ENCODE measurements at places on chromosomes 6 and 20.

DNA sequence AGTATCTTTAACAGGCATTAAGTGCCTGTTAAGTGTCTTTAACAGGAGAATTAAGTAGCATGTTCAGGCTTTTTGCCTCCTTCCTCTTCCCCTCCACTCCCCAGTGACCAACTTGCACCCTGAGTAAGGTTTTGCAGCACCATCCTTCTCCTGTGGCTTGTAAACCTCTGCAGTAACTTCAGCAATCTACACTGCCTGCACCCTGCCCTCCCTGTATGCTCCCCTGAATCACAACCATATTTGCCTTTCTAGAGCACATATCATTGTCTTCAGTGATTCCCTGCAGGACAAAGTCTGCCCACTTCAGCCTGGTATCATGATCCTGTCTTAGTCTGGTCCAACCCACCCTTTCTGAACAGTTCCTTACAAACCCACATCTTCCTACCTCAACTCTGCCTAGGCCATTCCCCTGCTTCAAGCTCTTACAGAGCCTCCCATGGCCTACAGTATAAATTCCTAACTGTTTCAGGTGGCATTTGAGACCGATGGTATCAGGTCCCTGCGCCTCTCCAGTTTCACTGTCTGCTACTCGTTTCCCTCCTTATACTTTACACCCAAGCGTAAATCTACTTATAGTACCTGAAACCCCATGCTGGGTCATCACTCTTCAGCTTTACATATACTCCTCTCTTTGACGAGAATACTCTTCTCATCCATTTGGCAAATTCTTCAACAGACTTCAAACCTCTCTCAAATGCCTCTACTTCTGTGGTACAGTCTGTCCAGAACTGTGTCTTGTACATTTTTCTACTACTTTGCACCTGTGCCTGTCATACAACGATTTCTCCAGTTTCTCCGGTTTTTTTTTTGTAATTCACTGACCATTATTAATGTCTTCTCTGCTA lies 69.8 kb downstream of the ZHX3 start:
- no peak for DNase-seq

DNA sequence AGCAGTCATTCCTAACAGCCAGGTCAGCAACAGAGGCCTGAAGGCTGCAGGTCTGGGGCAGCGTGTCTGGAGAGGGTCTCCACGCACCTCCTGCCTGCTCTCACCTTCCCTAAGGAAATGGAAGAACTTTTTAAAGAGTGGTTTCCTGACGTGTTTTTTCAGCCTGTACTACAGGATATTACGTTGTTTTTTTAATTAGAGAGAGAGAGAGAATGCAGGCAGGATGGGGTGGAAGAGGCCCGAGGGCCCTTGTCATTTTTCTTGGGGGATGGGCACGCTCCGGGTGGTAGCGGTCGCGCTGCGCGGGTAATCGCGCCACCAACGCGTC lies 2.1 kb downstream of the DLL1 start:
- no peak for DNase-seq

DNA sequence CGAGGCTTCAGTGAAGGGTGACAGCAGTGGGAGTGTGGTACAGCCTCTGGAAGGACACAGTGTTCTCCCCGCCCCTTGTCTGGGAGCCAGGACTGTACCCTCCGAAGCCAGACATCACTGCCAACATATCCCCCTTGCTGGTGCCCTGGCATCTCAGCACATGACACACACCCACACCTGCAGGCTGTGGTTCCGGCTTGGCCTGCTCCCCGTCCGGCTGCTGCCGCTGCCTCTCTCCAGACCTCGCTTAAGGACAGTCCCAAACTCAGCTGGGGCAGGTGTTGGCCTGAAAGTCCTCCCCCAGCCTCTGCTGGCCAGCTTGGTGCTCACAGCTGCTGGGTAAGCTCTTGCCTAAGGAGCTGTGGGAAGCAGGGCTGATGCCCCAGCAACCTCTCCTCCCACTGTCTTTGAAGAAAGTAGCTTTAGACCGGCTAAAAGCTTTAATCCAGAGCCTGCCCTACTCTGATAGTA lies 7.0 kb downstream of the EMILIN3 start:
- DNase-seq, result no peak

DNA sequence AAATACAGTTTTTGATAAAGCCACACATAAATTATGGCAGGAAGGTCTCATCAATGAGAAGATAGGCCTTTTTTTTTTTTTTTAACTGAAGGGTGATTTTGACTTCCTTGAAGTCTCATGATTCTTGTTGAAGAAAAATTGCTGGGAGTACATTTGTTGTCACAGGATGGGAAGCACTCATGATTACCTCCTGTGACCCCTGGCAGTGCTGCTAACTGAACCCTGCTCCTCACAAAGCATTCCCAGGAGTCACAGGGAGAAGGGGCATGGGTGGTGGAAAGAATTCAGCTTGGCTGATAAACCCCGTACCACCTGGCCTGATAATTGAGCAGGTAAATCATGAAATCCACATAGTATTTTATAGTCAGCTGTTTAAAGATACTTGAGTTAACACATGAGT lies 86.9 kb downstream of the CD109 start:
- no peak for DNase-seq

- no peak for DNase-seq
Measured at GRCh38 chr6:74447013-74447412, 751.0 kb downstream of the CD109 start.

DNA sequence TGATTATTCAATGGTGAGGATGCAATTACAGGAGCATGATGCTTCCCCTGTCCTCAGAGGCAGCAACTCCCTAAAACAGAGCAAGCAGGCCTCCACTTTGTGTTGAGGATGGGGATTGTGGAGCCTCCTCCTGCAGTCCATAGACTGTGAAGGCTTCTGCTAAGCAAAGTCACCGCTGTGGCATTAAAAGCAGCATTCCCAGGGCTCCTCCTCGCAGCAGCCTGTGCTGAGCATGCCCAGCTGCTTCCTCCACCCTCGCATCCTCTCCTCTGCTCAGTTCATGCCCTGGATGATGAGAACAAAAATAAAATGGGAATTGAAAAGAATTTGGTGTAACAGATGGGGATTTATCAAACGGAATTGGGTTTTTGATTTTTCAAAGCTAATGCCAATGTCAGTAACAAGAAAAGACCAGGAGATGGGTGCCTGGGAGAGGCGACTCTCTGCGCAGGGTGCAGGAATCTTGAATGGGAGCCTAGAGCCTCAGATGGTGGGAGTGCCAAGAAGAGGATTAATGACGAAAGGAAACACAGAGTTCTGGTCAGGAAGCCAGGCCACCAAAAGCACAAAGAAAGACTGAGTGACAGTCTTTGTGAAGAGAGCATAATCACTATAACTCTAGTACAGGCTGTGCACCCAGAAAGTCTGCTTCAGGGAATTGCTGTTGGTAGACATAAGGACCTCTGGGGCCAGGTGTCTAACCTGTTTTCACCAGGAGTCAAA lies 347.6 kb downstream of the TPBG start:
- no peak for DNase-seq

GRCh38 chr6:31038559-31038958 lies 28.3 kb downstream of the MUC22 start:
- DNase-seq, result no peak

- no peak for DNase-seq
Measured at GRCh38 chr6:70586114-70586513, 19.4 kb downstream of the SDHAF4 start.

- DNase-seq, result no peak
Measured at GRCh38 chr20:43921227-43921780, 6.7 kb downstream of the TOX2 start.

- DNase-seq, result no peak
Measured at GRCh38 chr6:148414836-148415235, 72.2 kb downstream of the SASH1 start.

DNA sequence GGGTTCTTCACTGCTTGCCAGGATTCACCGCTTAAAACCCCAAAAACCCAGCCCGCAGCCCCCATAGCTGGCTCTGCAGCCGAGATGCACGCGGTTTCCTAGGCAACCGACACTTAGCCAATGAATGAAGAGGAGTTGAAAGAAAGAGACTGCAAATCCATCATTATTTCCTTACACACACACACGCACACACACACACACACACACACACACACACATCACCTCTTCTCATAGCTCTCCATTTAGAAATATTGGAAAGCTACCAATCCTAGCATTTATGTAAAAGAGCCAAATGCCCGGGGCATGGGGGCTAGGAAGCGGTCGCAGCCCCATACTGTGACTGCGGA lies 3.4 kb upstream of the TUBB2B start:
- no peak for DNase-seq

DNA sequence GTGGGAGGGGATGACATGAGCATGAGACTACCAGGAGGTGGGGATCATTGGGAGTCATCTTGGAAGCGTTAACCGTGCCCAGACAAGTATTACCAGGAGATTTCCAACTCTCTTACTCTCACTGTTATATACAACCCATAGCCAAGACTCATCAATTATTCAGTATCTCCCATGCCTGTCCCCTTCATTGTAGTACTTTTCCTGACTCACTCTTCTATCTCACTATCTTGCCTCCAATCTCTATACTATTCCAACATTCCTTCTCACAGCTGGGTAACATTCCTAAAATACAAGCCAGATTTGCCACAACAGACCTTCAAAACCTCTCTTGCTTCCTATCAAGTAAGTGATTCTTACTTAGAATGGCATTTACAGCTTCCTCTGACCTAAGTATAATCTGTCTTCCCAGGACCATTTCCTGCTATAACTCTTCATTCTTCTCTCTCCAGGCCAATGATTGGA lies 226.3 kb upstream of the SMLR1 start:
- DNase-seq, result no peak

- no peak for DNase-seq
Measured at GRCh38 chr6:131776985-131777384, 30.8 kb upstream of the ENPP1 start.

DNA sequence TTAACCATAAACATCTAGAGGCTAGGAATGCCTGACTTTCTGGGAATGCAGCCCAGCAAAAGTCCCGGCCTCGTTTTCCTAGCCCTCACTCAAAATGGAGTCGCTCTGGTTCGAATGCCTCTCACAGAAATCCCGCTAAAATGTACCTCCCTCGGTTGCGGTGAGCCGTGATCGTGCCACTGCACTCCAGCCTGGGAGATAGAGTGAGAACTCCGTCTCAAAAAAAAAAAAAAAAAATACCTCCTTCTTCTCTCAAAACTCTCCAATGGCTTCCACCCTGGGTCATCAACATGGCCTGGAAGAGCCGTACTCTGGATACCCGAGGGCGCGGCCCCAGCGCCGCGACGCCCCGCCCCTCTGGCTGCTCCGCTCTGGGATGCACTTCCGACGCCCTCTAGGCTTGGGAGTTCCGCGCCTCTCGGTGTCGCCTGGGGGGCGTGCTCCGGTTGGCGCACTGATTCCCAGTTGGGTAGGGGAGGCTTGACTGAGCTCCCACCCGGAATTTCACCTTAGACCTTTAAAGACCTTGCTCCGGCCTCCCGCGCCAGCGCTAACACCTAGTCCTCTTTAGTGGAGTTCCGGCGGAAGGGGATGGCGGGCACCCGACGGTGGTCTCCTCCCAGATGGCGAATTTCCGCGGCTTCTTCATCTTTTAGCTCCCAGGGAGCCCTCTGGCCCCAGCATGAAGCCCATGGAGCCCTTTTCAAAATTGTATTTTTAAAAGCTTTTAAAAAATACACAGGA lies 12.3 kb downstream of the HMGN4 start:
- peak; percentile 79 for DNase-seq

DNA sequence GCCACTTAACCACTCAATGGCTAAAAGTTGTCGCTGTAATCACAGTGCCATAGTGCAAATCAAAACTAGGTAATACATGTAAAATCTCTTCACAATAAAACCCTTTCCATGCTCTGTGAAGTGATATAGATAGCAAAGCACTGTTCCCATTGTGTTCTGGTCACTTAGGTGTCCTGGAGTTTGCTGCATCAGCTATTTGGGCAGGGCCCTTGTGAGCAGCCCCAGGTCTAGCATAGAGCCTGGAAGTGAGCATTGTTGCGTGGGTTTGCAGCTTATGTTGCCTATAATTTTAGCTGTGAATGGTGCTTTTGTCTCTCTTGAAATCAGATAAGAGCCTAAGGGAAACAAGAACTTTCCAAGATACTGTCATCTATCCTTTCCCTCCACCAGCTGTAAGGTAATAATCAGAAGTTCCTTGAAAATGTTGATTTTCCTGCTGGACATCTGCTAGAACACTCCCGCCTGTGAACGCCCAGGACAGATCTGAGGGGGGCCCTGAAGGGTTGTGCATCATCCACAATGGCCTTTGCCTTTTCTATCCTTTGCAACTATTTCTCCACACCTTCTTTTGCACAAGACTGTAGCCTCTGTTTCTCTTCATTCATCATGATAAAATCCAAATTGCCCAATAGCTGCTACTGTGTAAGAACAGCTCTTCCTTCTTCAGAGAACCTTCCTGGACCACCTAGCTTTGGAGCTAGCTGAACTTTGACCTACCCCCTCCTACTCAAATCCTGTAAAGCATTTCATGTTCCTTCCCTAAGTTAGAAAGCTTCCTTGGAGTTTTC lies 57.0 kb downstream of the TNFAIP3 start:
- DNase-seq, result no peak

GRCh38 chr6:83536034-83536646 lies 23.8 kb downstream of the PRSS35 start:
- DNase-seq, result peak; percentile 26

DNA sequence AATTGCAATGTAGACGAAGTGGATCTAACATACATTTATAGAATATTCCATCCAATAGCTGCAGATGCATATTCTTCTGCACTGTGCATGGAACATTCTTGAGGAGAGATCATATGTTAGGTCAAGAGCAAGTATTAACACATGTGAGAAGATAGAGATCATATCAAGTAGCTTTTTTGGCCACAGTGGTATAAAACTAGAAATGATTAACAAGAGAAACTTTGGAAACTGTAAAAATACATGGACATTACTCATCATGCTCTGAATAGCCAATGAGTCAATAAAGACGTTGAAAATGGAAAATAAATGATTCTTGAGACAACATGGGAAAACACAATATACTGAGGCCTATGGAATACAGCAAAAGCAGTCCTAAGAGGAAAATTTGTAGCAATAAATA lies 94.2 kb downstream of the STXBP5 start:
- no peak for DNase-seq

DNA sequence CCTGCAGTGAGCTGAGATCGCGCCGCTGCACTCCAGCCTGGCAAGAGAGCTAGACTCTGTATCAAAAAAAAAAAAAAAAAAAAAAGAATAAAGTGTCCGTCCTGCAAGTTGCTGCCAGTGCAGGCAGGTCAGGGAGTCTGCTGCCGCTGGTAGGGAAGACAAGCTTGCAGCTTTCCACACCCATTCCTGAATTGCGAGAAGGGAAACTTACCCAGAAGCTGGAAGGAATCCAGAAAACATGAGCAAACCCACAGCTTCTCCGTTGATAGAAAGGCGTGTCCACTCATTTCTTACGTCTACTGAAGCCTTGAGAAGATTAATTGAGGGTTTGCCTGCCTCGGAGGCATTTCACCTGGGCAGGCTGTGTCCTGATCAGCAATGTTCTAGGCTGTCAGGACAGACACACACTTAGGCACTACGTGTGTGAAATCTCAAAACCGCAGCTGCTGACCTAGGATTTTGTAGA lies 61.6 kb upstream of the DSP start:
- no peak for DNase-seq
